Stimulated activated CD4-positive, alpha-beta T cell treated with anti-CD3 and anti-CD28 coated beads, Interleukin-4, amount 100 ng/mL, for 1 hour (primary cell): ENCODE measurements at places on chromosomes 12 and 14.

- DNase-seq = no peak
These were observed 7.1 kb upstream of the ZDHHC22 start for GRCh38 chr14:77148510-77149231.

GRCh38 chr12:80576641-80577418 is 130.6 kb upstream of the MYF6 start:
- no peak for DNase-seq

GRCh38 chr14:73785834-73786635 is 65.6 kb upstream of the PTGR2 start:
- peak; percentile 51 for DNase-seq

GRCh38 chr14:54653712-54654469 is 87.0 kb downstream of the SAMD4A start:
- no peak for DNase-seq

GRCh38 chr14:101927859-101928258 is 36.5 kb upstream of the DYNC1H1 start:
- no peak for DNase-seq

- no peak for DNase-seq
These were observed 17.2 kb downstream of the NKX2-1 start for GRCh38 chr14:36502558-36503508.

DNA sequence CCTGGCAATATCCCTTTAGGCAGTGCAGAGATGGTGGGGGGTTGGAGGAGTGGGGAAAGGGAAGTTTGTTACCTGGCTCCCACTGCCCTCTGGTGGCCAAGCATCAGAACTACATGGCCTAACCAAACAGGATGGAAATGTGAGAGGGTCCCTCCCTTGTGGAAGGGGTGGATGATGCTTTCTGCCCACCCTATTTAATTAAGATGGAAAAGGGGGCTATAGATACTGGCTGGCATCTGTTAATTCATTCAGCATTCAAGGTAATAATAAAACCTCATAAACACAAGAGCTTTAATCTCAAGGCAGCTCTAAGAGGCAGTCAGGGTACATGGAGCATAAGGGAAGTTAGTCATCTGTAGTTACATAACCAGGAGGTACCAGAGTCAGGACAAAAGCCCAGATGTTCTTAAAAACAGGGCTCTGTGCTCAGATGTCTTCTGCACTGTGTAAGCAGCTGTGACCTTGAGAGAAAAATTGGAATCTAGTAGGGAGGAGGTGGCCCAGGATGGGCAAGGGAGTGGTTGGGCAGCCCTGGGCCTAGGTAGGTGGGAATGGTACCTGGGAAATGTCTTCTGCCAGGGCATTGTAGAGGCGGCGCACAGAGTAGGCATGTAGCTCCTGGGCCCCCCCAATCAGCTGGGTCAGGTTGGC is 4.6 kb downstream of the AP1G2 start:
- DNase-seq = peak; percentile 63

DNA sequence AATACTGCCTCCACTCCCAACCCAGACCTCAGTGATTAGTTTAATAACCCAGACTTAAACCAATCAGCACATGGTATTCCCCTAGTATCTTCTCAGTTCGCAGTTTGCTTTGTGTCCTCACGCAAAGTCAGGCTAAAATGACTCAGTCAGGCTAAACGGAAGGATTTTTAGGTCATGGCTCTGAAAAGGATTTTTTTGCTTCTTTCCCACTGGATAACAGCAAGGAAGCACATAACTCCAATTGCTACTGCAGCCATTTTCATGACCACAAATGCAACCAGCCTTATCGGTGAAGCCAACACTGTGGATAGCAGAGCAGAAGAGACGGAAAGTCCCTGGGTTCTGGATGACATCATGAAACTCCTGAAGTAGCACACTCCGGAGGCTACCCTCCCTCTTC is 67.7 kb downstream of the ZC3H14 start:
- no peak for DNase-seq

- DNase-seq = no peak
These were observed 2.3 kb downstream of the DLK1 start for GRCh38 chr14:100728962-100729361.

- no peak for DNase-seq
These were observed 40.5 kb downstream of the CD163L1 start for GRCh38 chr12:7403466-7403865.

DNA sequence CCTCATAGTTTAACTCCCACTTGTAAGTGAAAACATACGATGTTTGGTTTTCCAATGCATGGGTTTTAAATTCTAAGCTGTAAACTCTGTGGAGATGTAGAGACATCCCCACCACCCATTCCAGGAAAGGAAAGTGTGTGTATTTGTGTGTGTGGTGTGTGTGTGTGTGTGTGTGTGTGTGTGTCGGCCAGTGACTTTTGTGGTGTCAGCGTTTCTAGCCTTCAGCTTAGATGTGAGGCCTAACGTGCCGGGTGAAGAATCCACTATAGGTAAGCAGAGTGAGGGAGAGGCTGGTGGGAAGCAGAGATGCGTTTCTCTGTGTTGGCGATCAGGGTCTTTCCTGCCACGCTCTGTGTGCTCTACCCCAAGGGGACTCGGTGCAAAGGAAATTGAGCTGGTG is 93.0 kb downstream of the SLC24A4 start:
- no peak for DNase-seq

- DNase-seq = no peak
These were observed 18.5 kb downstream of the TESC start for GRCh38 chr12:117080661-117081144.

DNA sequence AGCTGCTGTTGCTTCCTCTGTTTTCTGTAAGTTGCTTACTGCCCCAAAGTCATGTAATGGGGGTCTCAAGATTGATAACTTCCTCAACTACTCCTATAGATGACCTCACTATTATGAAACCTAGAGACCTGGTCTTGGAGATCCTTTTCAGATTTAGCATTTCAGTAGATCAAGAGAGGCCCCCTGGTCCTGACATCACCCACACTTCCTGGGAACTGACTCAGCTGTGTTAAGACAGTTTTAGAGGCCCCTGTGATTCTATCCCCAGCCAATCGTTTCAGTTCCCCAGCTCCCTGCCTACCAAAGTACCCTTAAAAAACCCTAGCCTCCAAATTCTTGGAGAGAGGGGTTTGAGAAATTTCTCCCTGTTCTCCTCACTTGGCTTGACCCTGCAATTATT is 9.2 kb upstream of the ARG2 start:
- DNase-seq = no peak

GRCh38 chr12:2668816-2669215 is 126.0 kb upstream of the FKBP4 start:
- DNase-seq = no peak

- DNase-seq = no peak
These were observed 295.4 kb downstream of the RPAP3 start for GRCh38 chr12:47410383-47410782.

DNA sequence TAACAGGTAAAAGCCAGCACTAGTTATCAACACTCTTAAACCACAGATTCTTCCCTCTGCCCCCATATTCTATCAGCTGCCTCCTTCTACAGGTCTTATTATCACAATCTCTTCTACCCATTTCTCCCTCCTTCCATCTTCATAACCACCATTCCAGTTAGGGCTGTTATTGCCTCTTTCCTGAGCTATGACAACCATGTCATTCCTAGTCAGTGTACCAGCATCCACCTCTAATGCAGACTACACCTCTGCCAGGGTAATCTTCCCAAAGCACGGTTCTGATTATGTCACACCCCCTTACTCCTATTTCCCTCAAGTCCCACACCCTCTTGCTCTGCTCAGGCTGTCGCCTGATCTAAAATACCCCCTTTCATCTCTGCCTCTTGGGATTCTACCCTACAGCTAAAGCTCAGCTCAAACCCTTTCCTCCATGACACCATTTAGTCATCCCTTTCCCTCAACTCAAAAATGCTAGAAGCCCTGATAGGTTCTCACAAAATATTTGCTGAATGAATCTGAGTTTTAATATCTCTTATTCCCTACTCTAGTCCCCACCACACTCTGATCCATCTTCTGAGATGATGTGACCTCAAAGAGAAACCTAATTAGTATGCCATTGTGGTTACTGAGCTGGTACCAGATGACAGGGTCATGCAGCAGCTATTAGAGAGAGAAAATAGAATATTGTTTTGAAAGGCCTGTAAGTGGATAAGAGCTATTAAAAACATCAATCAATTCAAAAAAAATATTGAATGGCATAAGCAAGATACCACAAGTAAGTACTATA is 11.7 kb downstream of the RACGAP1 start:
- DNase-seq = no peak

GRCh38 chr12:118183711-118184110 is 47.8 kb downstream of the PEBP1 start:
- no peak for DNase-seq

- DNase-seq = no peak
These were observed 69.5 kb downstream of the TMEM30B start for GRCh38 chr14:61211476-61212255.

DNA sequence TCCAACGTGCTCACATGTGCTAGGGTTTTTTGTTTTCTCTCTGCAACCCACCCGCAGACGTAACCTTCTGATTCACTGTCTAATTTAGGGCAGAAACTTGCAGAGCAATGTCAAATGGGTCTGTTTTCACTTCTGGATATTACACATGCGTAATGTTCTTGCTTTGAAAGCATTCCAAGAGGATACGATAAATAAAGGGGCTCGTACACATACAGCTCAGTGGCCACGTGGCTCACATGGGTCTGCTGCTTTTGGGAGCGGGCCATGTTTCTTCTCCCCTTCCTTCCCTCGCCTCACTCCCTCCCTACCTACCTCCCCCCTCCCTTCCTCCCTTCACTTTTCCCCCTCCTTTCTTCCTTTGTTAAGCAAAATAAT is 23.4 kb downstream of the CACNA1C start:
- DNase-seq = no peak

DNA sequence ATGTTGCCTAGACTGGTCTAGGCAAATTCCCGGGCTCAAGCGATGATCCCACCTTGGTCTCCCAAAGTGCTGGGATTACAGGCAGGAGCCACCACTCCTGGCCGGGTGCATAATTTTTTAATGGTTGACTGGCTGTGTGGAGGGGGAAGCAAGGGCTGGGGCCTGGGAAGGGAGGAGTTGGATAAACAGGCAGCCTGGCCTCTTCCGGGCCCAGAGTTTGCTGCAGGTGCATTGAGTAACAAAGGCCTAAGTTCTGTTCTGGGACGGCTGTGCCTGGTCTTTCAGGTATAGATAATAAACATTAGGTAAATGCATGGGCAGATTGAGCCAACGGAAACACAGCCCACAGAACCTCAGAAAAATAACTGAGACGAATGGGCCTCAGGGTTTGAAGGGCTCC is 191.3 kb upstream of the TBX3 start:
- no peak for DNase-seq

GRCh38 chr12:14723763-14724162 is 27.4 kb upstream of the GUCY2C start:
- peak; percentile 27 for DNase-seq

- DNase-seq = no peak
These were observed 1172.5 kb downstream of the BCL11B start for GRCh38 chr14:98099527-98099926.

GRCh38 chr14:47189911-47190484 is 485.4 kb downstream of the MDGA2 start:
- no peak for DNase-seq

DNA sequence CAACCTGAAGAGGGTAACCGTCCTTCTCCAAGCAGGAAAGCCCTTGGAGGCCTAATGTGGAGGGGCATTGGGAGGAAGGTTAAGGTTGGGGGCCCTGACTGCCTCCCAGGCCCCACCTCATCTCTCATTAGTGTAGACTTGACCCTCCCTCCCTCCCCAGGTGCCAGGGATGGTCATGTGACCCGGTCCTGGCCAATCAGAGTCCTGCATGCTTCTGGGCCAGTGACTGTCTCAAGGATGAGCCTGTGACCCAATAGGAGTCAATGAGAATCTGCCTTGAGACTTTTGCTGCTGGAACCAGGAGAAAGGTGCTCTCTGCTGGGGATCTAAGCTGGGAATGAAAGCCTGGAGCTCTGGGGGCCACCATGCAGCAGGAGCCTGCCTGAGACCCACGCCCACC is 70.8 kb downstream of the NCOR2 start:
- no peak for DNase-seq

GRCh38 chr12:65496617-65497016 is 218.1 kb downstream of the MSRB3 start:
- DNase-seq = no peak

- DNase-seq = no peak
These were observed 322.9 kb downstream of the DAD1 start for GRCh38 chr14:22266142-22266442.

DNA sequence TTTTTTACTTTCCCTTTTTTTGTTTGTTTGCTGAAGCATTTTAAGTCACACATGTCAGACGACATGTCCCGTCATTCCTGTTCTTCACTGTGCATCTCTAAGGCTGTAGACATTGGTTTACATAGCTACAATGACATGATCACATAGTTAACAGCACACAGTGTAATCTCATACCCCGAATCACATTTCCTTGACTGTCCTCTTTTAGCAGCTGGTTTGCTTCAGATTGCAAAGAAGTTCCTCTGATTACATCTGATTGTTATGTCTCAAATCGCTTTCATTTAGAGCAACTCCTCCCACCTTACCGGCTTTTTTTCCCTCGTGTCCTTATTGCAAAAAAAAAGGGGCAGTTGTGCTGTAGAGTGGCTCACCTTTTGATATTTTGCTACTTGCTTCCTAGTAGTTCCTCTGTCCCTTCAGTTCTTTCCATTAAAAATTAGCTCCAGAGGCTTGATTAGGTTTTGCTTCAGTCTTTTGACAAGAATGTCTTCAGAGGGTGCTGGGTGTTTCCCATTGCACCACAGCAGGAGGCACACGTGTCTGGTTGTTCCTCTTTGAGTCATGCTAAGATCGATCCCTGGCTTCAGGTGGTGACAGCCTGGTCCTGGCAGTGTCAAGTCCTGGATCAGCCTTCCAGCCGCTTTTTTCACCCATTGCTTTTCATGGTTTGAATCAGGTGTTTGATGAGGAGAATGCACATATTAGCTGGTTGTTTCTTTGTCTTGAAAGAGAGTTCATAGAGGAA is 35.0 kb downstream of the ZNF664 start:
- DNase-seq = no peak

GRCh38 chr14:71397371-71397770 is 490.1 kb downstream of the PCNX1 start:
- no peak for DNase-seq

GRCh38 chr12:11555743-11556625 is 93.5 kb upstream of the ETV6 start:
- no peak for DNase-seq

- no peak for DNase-seq
These were observed 6.5 kb downstream of the KMT2D start for GRCh38 chr12:49054096-49054495.

- DNase-seq = no peak
These were observed 187.2 kb upstream of the NEDD1 start for GRCh38 chr12:96719660-96720362.

- peak; percentile 23 for DNase-seq
These were observed at the start of gene KIF26A for GRCh38 chr14:104138098-104138717. Gene KIF26A (plus strand): TSS chr14:104138587. CDS start chr14:104138723, 136 bp downstream.

GRCh38 chr12:16730772-16731171 is 124.8 kb upstream of the LMO3 start:
- DNase-seq = no peak

DNA sequence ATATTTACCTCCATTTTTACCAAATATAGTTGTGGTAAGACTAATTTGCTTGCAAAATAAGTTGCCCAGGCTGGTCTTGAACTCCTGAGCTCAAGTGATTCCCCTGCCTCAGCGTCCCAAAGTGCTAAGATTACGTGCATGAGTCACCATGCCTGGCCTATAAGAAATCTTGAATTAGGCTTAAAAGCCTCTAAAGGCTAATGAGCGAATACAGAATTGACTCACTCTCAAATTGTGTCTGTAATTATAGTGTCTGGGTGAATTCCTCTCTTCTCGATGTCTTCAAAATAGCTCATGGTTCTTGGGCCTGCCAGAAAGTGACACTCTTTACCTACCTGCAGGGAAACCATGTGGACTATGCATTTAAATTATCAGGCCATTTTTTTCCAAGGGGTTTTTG is 403.5 kb downstream of the SLC16A7 start:
- no peak for DNase-seq
